Lung (tissue), 17 donors: ENCODE measurements at places on chromosomes 7 and 10. TPM values are rescaled to one million over a fixed set of nuclear protein-coding genes. Genes with fewer than 3 reads are reported as not detected.
A peak's percentile ranks its signal among the peaks of the same experiment; 100 is the strongest.

Gene SLC26A4
- 5.1 TPM for total RNA-seq

GRCh38 chr7:77540402-77540822 lies 3.3 kb downstream of the PTPN12 start:
- H3K27me3 ChIP-seq: no peaks in the 10 kb centered on the region
- H3K4me1 ChIP-seq: peaks cover 23% of the 10 kb centered on the region
- H3K36me3 ChIP-seq: no peaks in the 10 kb centered on the region
- DNase-seq: no peak
- H3K27ac ChIP-seq: no peak overlapping the region

Gene UBTD1
- total RNA-seq: 26.3 TPM

DNA sequence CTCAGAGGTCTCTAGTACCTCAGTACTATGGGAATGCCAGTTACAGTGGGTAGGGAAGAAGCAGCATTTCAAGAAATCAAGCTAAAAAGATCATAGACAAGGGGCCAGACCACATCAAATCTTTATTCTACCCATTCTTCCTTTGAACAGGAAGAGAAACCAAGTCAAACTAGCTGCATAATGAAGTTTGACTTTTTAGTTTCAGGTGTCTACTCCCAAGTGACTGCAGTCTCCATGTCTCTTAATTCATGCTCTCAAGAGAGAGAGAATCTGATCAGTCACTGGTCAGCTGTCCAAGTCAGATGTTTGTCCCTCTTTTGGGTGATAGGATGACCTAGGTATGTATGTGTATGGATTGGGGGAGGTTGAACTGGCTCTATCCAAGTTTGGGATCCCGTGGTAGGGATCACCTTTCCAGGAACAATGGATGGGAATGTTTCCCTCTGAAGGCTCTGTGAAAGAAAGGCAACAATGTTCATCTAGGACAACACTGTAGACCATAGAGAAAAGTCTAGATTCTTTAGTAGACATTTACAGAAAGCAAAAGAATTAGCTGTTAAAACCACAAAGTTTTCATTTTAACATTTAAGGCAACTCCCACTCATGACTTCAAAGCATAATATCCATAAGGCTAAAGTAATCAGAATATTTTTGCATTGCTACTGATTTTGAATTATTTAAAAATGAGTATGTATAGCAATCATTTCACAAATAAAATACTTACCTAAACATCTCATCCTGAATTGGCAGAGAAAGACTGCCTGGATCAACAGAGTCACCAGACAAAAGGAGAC lies 30.1 kb upstream of the PRTFDC1 start:
- H3K27ac ChIP-seq: no peak overlapping the region
- H3K4me1 ChIP-seq: peaks cover 4% of the 10 kb centered on the region
- DNase-seq: no peak
- H3K27me3 ChIP-seq: no peaks in the 10 kb centered on the region

DNA sequence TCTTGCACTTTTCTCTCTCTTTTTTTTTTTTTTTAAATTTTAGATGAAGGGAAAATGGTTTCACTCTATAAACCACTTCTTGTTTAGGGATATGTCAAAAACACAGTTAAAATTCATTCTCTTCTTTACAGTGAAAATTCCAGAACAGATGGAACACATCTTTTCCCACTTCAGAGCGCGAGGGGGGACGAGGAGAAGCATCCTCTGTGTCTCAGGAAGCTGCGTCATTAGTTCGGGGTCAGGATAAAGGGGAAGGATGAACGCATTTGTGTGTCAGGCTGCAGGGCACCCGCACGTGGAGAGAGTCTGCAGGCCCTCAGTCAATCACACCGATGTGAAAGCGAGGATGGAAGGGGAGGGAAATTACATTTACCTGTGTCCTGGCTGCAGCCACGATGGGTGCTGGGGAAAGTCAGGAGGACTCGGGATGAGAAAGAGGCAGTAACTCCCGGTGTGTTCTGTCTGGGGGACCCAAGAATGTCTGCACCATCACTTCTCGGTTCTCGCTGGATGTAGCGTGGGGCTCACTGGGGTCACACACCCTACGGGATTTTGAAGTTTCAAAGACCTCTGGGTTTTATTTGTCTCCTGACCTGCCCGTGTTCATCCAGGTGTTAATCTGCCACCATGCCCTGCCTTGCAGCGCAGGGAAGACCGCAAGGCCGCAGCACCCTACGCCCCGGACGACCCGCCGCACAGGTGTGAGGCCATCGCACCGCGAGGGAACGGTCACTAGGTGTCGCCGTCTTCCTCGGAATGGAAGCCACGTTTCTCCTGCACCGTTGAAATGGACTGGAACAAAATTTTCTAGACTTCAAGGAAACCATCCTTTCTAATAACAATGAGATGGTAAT lies 66.7 kb upstream of the PITRM1 start:
- H3K27me3 ChIP-seq: no peaks in the 10 kb centered on the region
- H3K4me3 ChIP-seq: no peak overlapping the region
- peak; percentile 77 for DNase-seq

GRCh38 chr7:2142386-2142785 lies 90.4 kb downstream of the MAD1L1 start:
- no peaks in the 10 kb centered on the region for H3K4me1 ChIP-seq
- no peak overlapping the region for H3K27ac ChIP-seq
- no peak overlapping the region for H3K4me3 ChIP-seq
- no peaks in the 10 kb centered on the region for H3K36me3 ChIP-seq
